ENCODE measurements at places on chromosomes 12 and 14. TPM values are rescaled to one million over a fixed set of nuclear protein-coding genes. Genes with fewer than 3 reads are reported as not detected.

GRCh38 chr14:53533384-53533970 is 380.4 kb upstream of the DDHD1 start:
- no peak overlapping the region for H3K4me3 ChIP-seq
- H3K27ac ChIP-seq, result peak overlapping the region; percentile 36
- no peaks in the 10 kb centered on the region for H3K4me1 ChIP-seq
- no peaks in the 10 kb centered on the region for H3K36me3 ChIP-seq

GRCh38 chr12:41795910-41796309 is 348.8 kb downstream of the GXYLT1 start:
- H3K4me3 ChIP-seq, result no peak overlapping the region
- no peaks in the 10 kb centered on the region for H3K27me3 ChIP-seq
- no peaks in the 10 kb centered on the region for H3K4me1 ChIP-seq
- DNase-seq, result no peak
- H3K27ac ChIP-seq, result no peak overlapping the region
- H3K36me3 ChIP-seq, result peaks cover 5% of the 10 kb centered on the region

DNA sequence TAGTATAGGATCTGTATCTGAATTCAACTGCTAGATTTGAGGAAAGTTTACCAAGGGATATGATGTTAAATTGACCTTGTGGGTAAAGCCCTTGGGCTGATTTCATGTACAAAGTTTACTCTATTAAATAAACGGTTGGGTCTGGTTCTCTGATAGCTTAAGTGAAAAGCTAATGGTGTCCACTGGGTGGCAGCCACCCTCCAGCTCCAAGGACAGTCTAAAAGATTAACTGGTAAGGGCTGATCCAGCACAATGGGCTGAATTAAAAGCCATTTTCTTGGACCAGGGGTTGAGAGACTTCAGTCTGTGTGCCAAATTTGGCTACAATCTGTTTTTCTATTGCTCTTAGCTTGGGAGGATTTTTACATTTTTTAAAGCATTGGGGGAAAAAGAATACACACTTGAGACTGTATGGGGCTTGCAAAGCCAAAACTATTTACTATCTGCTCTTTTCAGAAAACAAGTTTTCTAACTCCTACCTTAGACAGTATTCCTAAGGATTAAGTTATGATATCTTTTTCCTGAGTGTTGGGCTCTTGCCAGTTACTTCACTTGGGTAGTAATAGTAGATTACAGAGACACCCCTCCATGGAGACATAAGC is 116.5 kb downstream of the GPHN start:
- DNase-seq, result peak; percentile 4
- no peak overlapping the region for H3K27ac ChIP-seq
- no peaks in the 10 kb centered on the region for H3K36me3 ChIP-seq
- no peaks in the 10 kb centered on the region for H3K27me3 ChIP-seq
- no peaks in the 10 kb centered on the region for H3K4me1 ChIP-seq

DNA sequence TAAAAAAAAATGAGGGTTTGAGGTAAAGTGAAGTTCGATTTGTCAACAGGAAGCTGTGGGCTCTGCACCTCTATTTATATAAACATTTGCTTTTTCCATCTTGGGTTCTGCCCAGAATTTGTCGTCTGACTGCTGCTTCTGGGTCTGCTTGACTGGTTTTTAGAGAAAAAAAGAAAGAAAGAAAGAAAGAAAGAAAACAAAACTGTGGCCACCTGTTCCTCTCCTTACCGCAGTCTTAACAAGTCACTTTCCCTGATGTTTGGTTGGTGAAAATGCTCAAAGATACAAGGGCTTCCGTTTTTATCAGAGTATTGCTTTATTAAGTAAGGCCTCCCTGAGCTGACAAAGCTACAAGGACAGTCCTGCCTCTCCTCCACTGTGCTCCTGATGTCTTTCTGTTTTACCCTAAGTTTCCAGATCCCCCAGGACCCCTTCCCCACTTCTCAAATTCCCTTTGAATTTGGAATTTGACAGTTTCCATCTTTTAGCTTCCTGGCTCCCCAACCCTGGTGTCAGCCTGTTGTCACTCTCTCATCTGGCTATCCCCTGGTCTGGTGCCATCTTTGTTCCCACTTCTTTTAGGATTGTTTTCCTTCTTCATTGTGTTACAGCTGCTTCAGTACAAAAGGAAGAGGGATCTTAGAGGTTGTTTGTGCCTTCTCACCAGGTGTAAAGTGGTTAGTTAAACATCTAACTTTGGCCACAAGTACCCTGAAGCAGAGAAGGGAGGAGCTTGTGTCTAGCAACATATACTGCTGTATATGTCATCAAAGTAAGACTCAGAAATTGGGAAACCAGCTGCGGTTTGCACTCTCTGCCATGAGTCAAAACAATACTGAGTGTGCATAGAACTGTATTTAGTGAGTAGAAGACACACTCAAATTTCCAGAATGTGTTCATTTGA is 18.0 kb downstream of the MFAP5 start:
- no peaks in the 10 kb centered on the region for H3K27me3 ChIP-seq
- peaks cover 17% of the 10 kb centered on the region for H3K4me1 ChIP-seq
- no peak overlapping the region for H3K4me3 ChIP-seq
- H3K36me3 ChIP-seq, result no peaks in the 10 kb centered on the region
- peak overlapping the region; percentile 75 for H3K27ac ChIP-seq

LGMN gene
- 14.9 TPM for polyA plus RNA-seq

MCRS1 gene
- polyA plus RNA-seq, result 41.5 TPM

- peaks cover 29% of the 10 kb centered on the region for H3K36me3 ChIP-seq
- H3K27me3 ChIP-seq, result no peaks in the 10 kb centered on the region
- H3K27ac ChIP-seq, result peak overlapping the region; percentile 40
- H3K4me3 ChIP-seq, result peak overlapping the region; percentile 33
- H3K4me1 ChIP-seq, result peaks cover 48% of the 10 kb centered on the region
Measured at GRCh38 chr12:14384783-14385638, 19.5 kb downstream of the ATF7IP start.

GRCh38 chr14:72894623-72895378 is 900 bp upstream of the DPF3 start:
- H3K27me3 ChIP-seq, result no peaks in the 10 kb centered on the region
- H3K36me3 ChIP-seq, result no peaks in the 10 kb centered on the region
- H3K4me1 ChIP-seq, result peaks cover 36% of the 10 kb centered on the region
- H3K27ac ChIP-seq, result no peak overlapping the region
- H3K4me3 ChIP-seq, result peak overlapping the region; percentile 98

DNA sequence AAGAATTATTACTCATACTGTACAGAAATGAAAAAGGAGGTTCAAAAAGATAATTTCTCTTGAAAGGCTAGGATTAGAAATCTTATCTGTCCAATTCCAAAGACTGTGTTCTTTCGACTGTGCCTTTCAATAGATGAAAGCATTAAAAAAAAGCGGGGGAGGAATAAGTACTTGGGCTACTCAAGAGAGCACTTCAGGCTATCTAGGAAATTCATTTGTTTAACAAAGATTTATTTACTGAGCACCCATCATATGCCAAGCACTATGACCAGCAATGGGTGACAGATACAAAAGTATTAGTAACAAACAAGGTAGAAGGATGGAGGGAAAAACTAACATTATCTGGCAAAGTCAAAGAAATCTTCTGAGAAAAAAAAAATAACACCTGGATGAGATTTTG is 37.4 kb downstream of the SENP1 start:
- H3K27me3 ChIP-seq, result no peaks in the 10 kb centered on the region
- no peak for DNase-seq
- H3K4me1 ChIP-seq, result no peaks in the 10 kb centered on the region
- H3K4me3 ChIP-seq, result no peak overlapping the region
- peaks cover 26% of the 10 kb centered on the region for H3K36me3 ChIP-seq

DNA sequence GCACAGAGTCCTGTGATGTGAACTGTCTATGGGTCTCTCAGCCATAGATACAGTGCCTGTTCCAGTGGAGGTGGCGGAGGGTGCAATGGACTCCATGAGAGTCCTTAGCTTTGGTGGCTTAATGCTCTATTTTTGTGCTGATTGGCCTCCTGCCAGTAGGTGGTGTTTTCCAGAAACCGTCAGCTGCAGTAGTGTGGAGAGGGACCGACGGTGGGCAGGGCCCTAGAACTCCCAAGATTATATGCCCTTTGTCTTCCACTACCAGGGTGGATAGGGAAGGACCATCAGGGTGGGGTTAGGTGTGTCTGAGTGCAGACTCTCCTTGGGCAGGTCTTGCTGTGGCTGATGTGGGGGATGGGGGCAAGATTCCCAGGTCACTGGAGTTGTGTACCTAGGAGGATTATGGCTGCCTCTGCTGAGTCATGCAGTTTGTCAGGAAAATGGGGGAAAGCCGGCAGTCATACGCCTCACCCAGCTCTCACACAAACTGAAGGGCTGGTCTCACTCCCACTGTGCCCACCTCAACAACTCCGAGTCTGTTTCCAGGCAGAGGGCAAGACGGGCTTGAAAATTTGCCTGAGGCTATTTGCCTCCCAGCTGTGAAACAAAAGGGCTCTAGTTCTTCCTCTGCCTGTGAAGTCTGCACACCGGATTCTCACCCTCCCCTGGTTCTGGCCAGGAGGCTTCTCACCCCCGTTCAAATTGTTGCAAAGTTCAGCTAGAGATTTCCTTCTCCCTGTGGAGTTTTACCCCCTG is 24.9 kb upstream of the ZDHHC17 start:
- no peaks in the 10 kb centered on the region for H3K4me1 ChIP-seq
- H3K27ac ChIP-seq, result no peak overlapping the region
- no peak for DNase-seq
- peaks cover 31% of the 10 kb centered on the region for H3K27me3 ChIP-seq

LRRC9 gene
- polyA plus RNA-seq, result not detected

- DNase-seq, result no peak
- H3K36me3 ChIP-seq, result no peaks in the 10 kb centered on the region
- H3K27ac ChIP-seq, result no peak overlapping the region
- H3K4me3 ChIP-seq, result no peak overlapping the region
Measured at GRCh38 chr12:108029051-108029835, 99.8 kb upstream of the WSCD2 start.

DNA sequence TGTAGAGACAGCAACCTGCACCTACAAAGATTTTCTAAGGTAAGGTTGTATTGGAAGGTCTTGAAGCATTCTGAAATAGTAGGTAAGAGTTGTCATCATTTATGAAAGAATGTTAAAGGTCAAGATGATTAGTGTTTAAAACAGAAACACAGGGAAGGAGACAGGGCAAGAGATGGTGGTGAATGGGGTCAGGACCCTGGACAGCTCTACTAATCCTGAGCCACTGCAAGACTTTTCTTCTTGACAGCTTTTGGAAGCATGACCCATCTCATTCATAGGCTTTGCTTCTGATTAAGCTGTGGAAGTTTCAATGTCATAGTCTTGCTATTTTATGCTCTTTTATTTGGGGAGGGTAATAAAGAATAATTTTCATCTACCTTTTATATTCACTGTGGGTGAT is 75.5 kb upstream of the CAND1 start:
- H3K36me3 ChIP-seq, result no peaks in the 10 kb centered on the region
- peaks cover 47% of the 10 kb centered on the region for H3K27me3 ChIP-seq
- H3K4me1 ChIP-seq, result no peaks in the 10 kb centered on the region
- H3K4me3 ChIP-seq, result no peak overlapping the region
- no peak for DNase-seq

DNA sequence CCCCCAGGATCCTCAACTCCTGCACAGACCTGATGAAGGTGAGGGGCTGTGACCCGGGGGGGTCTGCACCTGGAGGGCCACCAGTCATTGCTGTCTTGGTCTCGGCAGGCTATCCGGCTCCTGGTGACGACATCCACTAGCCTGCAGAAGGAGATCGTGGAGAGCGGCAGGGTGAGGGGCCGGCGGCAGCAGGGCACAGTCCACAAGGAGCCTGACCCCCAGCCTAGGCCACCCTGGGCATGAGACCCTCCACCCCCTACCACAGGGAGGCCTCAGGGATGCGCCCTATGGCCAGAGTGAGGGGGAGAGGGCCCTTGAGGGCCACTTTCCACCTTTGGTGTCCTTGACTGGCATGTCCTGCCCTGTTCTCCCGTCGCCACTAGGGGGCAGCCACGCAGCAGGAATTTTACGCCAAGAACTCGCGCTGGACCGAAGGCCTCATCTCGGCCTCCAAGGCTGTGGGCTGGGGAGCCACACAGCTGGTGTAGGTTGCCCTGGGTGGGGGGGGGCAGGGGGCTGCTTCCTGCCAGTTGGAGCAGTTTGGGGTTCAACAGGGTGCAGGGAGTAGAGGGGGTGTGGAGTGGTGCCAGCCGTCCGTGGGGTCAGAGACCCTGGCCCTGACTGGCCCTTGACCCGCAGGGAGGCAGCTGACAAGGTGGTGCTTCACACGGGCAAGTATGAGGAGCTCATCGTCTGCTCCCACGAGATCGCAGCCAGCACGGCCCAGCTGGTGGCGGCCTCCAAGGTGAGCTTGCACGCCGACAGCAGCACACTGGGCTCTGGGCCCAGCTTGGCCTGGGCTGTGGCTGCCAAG is 25.0 kb downstream of the HIP1R start:
- H3K4me1 ChIP-seq, result peaks cover 52% of the 10 kb centered on the region
- H3K4me3 ChIP-seq, result peak overlapping the region; percentile 12
- H3K36me3 ChIP-seq, result no peaks in the 10 kb centered on the region
- no peaks in the 10 kb centered on the region for H3K27me3 ChIP-seq
- peak; percentile 70 for DNase-seq

GRCh38 chr12:32777159-32777558 is 21.5 kb upstream of the YARS2 start:
- no peaks in the 10 kb centered on the region for H3K36me3 ChIP-seq
- H3K27me3 ChIP-seq, result peaks cover 31% of the 10 kb centered on the region
- no peaks in the 10 kb centered on the region for H3K4me1 ChIP-seq
- no peak for DNase-seq

GRCh38 chr14:32104308-32104707 is 27.2 kb downstream of the ARHGAP5 start:
- H3K4me3 ChIP-seq, result no peak overlapping the region
- H3K4me1 ChIP-seq, result peaks cover 33% of the 10 kb centered on the region
- DNase-seq, result no peak
- no peaks in the 10 kb centered on the region for H3K27me3 ChIP-seq
- no peaks in the 10 kb centered on the region for H3K36me3 ChIP-seq

- peak overlapping the region; percentile 85 for H3K27ac ChIP-seq
- no peaks in the 10 kb centered on the region for H3K36me3 ChIP-seq
- no peak for DNase-seq
- no peaks in the 10 kb centered on the region for H3K4me1 ChIP-seq
- H3K4me3 ChIP-seq, result no peak overlapping the region
Measured at GRCh38 chr14:101586531-101587430, 25.5 kb downstream of the DIO3 start.

HOXC6 gene
- polyA plus RNA-seq, result not detected

- peak overlapping the region; percentile 49 for H3K27ac ChIP-seq
- peak overlapping the region; percentile 74 for H3K4me3 ChIP-seq
- DNase-seq, result no peak
- peaks cover 6% of the 10 kb centered on the region for H3K27me3 ChIP-seq
- peaks cover 59% of the 10 kb centered on the region for H3K4me1 ChIP-seq
- H3K36me3 ChIP-seq, result peaks cover 7% of the 10 kb centered on the region
Measured at GRCh38 chr12:57759360-57759980, 4.6 kb downstream of the MARCHF9 start.
